IMR-90 (cell line): ENCODE measurements at places on chromosomes 1 and 21. TPM values are rescaled to one million over a fixed set of nuclear protein-coding genes. Genes with fewer than 3 reads are reported as not detected.

The SPRR2F gene
- total RNA-seq = not detected in 2 replicates

The OR2L5 gene
- not detected in 2 replicates for total RNA-seq

The HPDL gene
- total RNA-seq = 0.54 and 0.56 TPM in 2 replicates

DNA sequence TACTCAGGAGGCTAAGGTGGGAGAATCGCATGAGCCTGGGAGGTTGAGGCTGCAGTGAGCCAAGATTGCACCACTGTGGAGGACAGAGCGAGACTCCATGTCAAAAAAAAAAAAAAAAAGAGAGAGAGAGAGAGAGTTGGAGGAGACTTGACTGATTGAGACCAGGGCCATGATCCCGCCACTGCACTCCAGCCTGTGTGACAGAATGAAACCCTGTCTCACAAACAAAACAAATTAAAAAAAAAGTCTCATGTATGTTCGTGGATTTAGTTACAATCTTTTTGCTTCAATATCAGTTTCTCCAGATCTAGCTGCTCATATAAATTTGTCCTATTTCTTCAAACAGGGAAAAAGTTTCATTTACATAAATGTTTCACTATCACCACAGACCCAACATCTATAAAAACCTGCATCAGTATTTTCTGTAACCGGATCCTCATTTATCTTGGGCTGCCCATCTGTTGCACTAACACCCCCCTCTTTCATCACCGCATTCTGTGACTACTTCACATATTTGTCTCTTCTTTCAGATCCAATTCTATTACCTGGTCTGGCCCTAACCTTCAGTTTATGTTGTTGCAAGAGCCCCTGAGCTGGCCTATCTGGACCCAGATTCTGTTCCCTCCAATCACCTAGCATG is 127.0 kb downstream of the GREM2 start:
- DNase-seq = no peak

GRCh38 chr1:181640956-181641355 is 157.6 kb downstream of the CACNA1E start:
- no peak for DNase-seq

DNA sequence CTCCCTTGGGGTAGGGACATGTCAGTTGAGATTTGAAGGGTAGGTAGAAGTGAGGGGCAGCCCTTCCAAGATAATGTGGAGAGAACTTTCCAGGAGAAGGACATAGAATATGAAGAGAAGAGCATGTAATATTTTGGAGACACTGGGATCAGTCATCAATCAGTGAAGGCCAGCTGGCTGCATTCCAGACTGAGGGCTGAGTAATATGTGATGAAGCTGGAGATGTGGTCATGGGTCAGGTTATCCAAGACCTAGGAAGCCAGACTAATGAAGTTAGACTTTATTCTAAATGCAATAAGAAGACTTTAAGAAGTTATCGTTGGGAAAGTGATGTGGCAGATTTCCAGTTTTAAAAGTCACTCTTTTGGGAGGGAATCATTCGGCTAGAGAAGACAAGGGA is 262.0 kb downstream of the HMCN1 start:
- peak; percentile 80 for DNase-seq

- DNase-seq = no peak
Observed at GRCh38 chr1:229495782-229496181, 12.4 kb downstream of the NUP133 start.

- no peak for DNase-seq
Observed at GRCh38 chr1:156429313-156430060, 60.5 kb downstream of the RHBG start.

GRCh38 chr1:112894561-112895011 is 61.4 kb downstream of the SLC16A1 start:
- DNase-seq = no peak

DNA sequence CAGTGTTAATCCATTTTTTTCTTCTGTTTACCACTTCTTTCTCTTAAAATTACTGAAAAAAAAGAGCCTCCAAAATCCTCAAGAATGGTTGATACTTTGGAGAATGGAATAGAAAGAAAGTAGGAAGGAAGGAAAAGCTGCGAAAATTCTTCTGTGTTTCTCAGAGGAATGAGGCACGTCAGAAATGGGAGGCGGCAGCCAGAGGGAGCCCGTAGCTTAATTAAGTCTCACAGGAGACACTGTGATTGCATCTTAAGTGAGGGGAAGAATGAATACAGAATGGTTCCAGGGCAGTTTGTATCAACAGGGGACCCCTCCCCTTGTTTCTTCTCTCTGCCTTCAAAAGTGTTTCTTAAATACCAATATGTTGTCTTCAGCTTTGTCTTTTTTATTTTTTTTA is 1099.5 kb downstream of the PLA2G4A start:
- DNase-seq = peak; percentile 36
